ENCODE measurements at places on chromosomes 3 and 15.

DNA sequence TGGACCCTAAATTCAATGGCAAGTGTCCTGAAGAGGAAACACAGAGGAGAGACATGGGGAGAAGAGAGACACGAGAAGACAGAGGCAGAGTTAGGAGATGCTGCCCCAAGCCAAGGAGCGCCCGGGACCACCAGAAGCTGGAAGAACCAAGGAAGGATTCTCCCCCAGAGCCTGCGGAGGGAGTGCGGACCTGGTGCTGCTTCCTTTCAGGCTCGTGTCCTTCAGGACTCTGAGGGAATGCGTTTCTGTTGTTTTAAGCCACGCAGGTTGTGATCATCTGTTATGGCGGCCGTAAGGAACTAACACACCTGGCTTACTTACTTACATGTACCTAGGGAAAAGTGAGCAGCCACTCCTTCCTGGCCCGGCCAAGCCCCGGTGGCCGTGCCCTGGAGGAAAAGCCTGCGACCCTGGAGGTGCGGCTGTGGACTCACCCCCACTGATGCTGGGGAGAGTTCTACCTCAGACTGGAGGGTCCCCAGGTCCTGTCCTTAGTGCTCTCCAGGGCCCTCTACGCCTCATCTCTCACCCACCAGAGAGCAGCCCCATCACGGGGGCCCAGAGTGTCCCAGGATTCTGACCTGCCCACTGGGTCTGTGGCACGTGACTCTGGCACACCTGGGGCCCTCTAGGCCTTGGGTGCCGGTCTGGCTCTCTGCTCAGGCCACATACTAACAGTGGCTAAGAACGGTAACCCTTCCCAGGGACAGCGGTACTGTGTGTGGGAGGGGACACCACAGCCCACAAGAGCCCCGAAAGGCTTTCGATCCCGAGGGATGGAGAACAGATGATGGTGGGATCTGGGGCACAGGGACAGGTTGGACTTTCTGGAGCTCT lies 61.8 kb downstream of the ITGA11 start:
- DNase-seq = no peak

GRCh38 chr15:74400915-74401757 lies 32.6 kb downstream of the SEMA7A start:
- peak; percentile 58 for DNase-seq

GRCh38 chr15:99163271-99164062 lies 58.6 kb downstream of the SYNM start:
- no peak for DNase-seq

DNA sequence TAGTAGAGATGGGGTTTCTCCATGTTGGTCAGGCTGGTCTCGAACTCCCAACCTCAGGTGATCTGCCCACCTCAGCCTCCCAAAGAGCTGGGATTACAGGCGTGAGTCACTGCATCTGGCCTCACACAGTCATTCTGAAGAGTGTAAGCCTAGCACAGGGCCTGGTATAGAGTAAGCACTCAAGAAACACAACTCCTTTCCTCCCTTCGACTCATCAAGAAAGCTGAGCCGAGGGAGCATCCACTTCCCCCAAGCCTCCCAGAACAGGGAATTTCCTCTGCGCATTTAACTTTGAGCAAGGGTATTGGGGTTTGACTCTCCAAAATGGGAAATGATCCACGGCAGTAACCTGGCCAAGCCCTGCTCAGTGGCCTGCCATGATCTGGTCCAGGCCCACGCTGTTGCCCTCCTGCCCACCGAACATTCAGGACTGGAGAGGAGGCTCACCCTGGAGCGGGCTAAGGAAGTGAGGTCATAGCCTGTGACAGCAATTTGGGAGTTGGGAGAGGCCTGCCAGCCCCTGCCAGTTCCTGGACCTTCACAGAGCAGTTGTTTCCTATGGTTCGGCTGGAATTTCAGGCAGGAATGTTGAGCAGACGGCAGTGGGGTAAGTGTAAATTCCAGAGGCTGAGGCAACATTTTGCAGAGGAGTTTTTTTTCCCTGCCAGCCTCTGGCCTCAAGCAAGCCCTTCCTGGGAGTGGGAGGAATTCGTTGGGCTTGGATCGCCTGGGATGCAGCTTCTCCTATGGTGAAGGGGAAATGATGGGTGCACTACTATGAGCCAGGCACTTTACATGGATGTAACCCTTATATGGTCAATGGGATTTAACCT lies 21.2 kb upstream of the SMAD3 start:
- no peak for DNase-seq

DNA sequence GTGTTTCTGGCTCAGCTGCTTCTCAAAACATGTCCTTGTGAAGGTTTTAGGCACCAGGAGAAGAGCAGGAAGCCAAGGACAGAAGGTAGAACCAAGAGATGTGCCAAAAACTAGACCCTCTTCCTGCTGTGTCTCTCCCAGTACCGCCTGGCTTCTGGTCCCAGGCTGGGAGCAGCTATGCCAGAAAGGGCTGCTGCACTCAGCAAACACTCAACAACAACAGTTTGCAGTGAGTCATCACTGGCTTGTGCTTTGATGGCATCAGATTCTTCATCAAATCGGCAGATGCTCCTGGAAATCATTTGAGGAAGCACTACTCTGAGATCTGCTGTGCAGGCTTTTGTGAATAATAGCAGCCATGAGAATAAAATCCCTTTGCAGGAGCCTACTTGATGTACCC lies 63.2 kb downstream of the DGKG start:
- no peak for DNase-seq

DNA sequence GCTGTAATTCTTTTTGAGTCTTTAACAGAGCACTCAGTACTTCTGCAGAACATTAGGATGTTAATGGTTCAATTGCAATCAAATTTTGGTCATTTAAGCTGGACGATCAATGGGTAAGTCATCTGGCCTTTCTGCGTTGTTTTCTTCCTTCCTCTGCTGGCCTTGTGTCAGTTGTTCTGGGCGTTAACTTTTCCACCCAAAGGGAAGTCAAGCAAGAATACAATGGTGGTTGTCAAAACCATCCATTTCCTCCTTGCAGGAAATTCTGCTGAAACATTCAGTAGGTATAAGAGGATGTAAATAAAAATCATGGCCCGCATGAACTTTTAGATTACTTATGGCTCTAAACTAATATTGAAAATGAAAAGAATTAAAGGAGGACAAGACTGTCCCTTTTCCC lies 584.0 kb downstream of the GRM7 start:
- no peak for DNase-seq

DNA sequence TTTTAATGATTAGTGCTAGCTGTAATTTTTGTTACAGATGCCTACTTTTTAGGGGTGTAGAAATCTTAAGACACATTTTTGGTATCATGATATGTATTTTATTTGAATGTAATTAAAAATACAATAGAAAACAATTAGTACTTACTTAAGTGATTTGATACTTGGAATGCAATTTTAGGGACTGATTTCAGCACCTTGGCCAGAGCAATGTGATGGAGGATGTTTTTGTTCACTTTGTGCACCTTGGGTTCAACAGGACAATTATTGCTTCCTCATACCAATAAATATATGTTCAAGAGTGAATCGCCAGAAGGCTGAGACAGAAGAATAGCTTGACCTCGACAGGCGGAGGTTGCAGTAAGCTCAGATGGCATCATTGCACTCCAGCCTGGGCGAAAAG lies 22.3 kb downstream of the GMNC start:
- DNase-seq = no peak

DNA sequence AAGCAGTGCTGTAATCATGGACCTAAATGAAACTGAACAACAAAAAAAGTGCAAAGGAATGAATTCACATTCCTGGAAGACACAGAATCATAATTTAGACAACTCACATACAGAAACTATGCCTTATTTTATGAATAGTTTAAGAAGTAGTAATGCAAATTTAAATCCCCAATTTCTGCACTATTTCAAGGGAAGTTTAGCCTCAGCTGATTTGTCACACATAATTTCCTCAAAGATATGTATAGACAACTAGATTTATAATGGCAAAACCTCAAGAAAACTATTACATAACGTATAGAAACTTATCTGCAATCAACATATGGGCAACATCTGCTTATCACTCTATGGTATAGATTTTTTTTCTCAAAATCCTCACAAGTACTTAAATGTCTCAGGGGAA lies 7.8 kb upstream of the PTX3 start:
- no peak for DNase-seq

GRCh38 chr3:82031596-82031995 lies 270.2 kb upstream of the GBE1 start:
- no peak for DNase-seq

DNA sequence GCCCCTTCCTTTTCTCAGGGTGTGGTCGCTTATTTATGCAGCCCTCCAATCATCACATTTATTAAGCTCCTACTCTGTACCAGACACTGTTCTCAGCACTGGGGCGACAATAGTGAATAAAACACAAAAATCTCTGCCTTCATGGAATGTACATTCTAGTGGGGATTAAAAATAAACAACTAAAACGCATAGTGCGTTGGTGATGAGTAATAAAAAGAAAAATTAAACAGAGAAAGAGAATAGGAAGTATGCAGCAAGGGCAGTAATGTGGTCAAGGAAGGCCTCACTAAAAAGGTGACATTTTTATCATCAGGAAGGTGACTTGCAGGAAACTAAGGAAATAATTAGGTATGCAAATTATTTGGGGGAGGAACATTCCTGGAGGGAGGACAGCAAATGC lies 5.1 kb downstream of the SLC51B start:
- no peak for DNase-seq

- peak; percentile 84 for DNase-seq
These were observed at the start of gene RMDN3 for GRCh38 chr15:40754883-40755811. TSS of gene RMDN3 (minus strand) at chr15:40755254. CDS start at chr15:40754783, 471 bp downstream.

- no peak for DNase-seq
These were observed 314.9 kb downstream of the TLE3 start for GRCh38 chr15:69782809-69783208.

DNA sequence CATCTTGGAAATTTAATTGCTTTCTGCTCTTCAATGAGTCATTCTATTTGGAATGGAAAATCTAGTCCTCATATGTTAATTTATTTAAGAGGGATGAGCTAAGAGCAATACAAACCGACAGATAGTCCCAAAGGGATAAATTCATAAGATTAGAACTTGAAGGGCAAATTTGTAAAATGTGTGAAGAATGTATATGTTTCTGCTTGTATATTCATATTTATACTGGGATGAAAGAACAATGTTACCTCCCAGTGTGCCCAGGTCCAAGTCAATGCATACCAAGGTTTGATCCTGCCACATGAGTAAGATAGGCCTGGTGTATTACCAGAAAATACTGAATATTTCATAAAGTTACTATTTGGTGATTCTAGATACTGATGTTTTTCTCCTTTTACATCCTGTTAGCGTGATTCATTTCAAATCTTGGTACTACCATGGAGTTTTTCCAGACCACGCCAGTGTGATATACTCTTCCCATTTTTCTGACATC lies 255.6 kb upstream of the SEMA6D start:
- no peak for DNase-seq

GRCh38 chr15:76756381-76756780 lies 148.8 kb downstream of the SCAPER start:
- no peak for DNase-seq

DNA sequence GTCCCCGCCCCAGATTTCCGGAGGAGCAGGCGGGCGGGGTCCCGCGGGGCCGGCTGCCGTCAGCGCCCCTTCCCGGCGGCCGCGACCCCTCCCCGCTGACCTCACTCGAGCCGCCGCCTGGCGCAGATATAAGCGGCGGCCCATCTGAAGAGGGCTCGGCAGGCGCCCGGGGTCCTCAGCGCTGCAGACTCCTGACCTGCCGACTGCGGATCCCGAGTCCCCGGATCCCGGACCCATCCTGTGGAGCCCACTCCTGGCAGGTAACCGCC lies at the start of gene TRH:
TRH (plus strand) TSS at position 157 of the 269 bp plus-strand sequence. CDS start 1,097 bp downstream, outside the sequence.
- DNase-seq = no peak

GRCh38 chr15:75195766-75196241 lies 5.9 kb upstream of the C15orf39 start:
- no peak for DNase-seq

GRCh38 chr3:75192146-75192616 lies 471.9 kb upstream of the FRG2C start:
- DNase-seq = peak; percentile 31

- DNase-seq = no peak
These were observed 981.8 kb upstream of the GBE1 start for GRCh38 chr3:82743196-82743595.

GRCh38 chr15:66105286-66106265 lies 148.0 kb downstream of the MEGF11 start:
- DNase-seq = no peak

- no peak for DNase-seq
These were observed 725.4 kb upstream of the DPPA4 start for GRCh38 chr3:110062716-110063115.

GRCh38 chr3:16243706-16244490 lies 20.8 kb downstream of the DPH3 start:
- no peak for DNase-seq

DNA sequence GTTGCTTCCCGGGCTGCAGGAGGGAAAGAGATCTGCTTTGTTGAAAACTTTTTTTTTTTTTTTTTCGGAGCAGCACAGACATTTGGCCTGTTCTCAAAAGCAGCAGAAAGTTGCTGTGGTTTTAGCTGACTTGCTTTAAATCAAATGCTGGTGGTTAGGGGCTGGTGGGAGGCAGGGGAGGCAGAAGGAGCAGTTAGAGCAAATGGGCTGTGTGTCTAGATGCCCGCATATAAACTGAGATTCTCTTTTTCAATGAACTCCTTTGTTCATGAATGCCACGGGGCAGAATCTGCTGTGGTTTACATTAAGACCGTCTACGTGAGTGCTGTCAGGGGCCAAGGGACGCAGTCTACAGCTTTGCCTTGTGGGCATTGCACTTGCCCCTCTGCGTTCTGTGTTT lies 95.9 kb downstream of the FLNB start:
- no peak for DNase-seq

- DNase-seq = no peak
These were observed 472.3 kb upstream of the CBLB start for GRCh38 chr3:106341087-106341486.

DNA sequence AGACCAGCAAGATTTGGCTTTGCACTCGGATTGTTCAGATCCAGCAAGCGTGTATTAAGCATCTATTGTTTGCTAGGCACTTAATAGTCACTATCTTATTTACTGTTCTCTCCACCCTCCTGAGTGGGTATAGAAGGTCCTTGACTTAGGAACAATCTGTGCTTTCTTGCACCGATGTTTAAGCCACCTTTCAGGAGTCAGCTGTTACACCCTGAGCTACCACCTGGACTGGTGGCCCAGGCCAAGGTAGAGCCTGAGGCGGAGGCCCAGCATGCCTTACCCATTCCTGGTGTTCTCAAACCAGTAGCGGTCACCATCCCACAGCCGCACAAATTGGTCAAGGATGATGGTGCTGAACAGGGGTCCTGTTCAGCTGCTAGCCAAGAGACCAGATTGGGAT lies 10.0 kb downstream of the DUOX1 start:
- no peak for DNase-seq

DNA sequence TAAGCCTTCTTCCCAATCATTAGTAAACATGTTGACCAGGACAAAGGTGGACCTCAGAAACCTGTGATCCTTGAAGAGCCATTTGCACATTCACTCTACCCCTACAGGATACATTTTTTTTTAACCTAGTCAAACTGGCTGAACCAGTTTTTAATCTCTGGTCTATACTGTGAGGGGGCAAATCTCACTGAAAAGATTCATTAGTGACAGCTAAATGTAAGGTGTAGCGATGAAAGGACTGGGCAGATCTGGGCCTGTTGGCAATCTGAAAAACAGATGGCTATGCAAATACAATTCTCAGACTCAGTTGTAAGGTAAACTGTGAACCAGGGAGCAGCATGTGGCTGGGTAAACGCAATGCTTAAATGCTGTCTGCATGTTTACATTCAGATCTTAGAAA lies 75.6 kb upstream of the SNTN start:
- no peak for DNase-seq
